ENCODE measurements at places on chromosomes 13 and 19. TPM values are rescaled to one million over a fixed set of nuclear protein-coding genes. Genes with fewer than 3 reads are reported as not detected.

GRCh38 chr13:40083841-40084240 is 428.4 kb downstream of the COG6 start:
- DNase-seq, result no peak

- no peak for DNase-seq
These were observed 264.8 kb upstream of the SPRY2 start for GRCh38 chr13:80605716-80606115.

Gene HRC
- 7.2 TPM for total RNA-seq

Gene NLRP7
- total RNA-seq, result not detected

Gene HIPK4
- total RNA-seq, result not detected

GRCh38 chr19:16244091-16244490 is 46.4 kb downstream of the AP1M1 start:
- no peak for DNase-seq

GRCh38 chr13:78404846-78405360 is 198.4 kb downstream of the POU4F1 start:
- DNase-seq, result no peak
